Activated effector memory CD4-positive, alpha-beta T cell treated with anti-CD3 and anti-CD28 coated beads, Interleukin-2, amount 50 U/mL, for 16 hours (primary cell): ENCODE measurements at places on chromosomes 5 and 9.
A peak's percentile ranks its signal among the peaks of the same experiment; 100 is the strongest.

GRCh38 chr5:135632798-135633197 lies 54.0 kb upstream of the CXCL14 start:
- no peak for DNase-seq

DNA sequence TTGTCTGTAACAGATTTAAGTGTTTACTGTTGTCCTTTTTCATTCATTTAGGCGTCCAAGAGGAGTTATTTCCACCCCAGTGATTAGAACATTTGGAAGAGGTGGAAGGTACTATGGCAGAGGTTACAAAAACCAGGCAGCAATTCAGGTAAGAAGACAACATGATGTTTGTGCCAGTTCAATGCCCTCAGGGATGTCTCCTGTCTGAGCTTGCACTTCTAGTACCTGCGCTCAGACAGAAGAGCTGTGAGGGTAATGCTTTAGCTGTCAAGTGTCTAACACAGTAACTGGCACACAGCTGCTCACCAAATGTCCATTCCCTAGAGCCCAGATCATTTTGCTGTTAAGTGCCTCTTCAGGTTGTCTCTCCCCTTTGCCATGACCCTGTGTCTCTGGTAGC lies 14.2 kb upstream of the PHF2 start:
- no peak for DNase-seq

GRCh38 chr5:151005950-151006576 lies 14.3 kb upstream of the GPX3 start:
- no peak for DNase-seq

DNA sequence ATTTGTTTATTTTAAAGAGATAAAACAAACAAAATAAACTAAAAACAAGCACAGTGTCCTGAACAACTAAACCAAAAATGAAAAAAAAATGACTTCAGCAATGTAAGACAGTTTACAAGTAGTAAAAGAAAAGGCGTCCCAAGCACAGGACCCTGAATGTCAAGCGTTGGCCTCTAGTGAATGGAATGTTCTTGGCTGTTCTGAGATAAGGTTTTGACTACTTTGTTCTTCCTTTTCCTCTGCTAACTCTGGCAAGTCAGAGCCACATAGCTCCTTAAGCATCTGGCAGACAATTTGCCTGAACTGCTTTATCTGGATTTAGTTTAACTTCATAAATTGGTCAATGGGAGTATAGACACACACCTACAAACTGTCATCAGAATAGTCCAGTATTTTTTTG lies 655.2 kb downstream of the ANXA1 start:
- DNase-seq: no peak

- DNase-seq: no peak
These were observed 137.6 kb downstream of the DRD1 start for GRCh38 chr5:175306381-175306780.

DNA sequence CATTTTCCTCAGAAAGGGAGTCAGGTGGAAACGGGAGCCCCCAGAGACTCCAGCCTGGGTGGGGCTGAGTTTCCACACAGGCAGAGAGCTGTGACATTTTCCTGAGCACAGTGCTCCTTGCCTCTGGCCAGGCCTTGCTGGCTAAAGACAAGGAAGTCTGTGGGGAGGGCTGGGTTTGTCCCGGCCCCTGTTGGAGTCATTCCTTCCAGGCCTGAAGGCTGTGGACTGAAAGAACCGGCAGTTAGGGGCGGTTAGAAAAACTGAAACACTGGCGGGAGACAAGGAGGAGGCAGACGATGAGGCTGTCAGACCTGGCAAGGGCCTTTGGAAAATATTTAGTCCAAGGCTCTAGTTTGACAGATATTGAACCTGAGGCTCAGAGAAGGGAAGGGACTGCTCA lies 29.9 kb downstream of the COL15A1 start:
- no peak for DNase-seq

DNA sequence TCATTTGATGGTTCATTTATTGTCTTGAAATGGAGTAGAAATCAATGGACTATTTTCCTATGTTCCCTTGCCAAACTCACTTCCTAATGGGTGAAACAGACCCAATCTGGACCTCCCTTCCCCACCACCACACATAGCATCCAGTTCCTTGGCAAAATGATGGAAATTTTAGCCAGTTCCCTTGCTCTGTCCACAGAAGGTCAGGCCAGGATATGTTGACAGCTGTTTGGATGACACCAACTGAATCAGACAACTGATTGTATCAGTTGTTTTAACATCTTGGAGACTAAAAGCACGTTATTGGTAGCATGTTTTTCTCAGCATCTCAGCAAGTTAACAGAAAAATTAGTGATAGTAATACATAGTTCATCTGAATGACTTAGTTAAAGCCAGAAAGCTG lies 534.8 kb downstream of the PSAT1 start:
- no peak for DNase-seq

DNA sequence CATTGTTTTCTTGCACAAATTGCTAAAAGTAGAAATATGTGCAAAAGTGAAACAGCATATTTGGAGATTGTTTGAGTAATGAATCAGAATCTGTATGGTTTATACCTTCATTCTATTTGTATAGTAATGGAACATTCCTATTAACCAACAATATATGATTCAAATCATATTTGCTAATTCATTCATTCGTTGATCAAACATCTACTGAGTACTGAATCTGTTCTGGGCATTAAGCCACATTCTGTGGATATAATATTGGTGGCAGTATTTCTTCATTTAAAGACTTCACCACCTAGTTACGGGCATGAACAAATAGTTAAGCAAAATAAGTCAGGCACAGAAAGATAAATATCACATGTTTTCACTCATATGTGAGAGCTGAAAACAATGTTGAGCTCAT lies 385.7 kb downstream of the MTRR start:
- no peak for DNase-seq

- peak; percentile 74 for DNase-seq
These were observed 709 bp downstream of the UAP1L1 start for GRCh38 chr9:137077758-137078693.

- no peak for DNase-seq
These were observed 529 bp upstream of the NRARP start for GRCh38 chr9:137302449-137303150.

GRCh38 chr9:72538921-72539702 lies 17.7 kb downstream of the TMC1 start:
- no peak for DNase-seq

DNA sequence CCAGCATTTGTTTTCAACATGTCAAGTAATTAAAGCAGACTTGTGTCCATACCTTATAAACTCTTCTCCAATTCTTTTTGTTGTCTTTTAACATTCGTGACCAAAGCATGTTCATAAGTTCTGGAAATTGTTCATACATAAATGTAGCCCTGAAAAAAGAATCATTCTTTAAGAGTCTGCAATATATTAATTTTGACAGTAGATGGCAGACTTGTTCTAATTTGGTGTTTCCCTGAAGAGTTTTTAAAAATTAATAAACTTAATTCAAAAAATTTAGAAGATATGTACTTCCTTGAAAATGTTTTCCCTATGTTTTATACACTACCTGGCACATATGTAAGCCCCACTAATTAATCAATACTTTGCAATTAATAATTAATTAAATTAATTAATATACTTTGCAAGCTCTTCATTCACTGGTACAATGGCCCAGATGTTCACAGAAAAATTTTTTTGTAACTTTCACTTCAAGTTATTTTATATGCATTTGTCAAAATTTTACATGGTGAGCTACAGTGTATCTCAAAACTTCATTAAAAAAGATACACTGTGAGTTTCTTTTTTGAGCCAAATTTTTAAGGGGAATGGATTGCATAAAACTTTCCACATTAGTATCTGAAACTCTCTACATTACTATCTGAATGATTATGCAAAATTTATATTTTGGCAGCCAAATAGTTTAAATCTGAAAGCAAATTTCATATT lies 42.1 kb downstream of the CLINT1 start:
- DNase-seq: no peak

DNA sequence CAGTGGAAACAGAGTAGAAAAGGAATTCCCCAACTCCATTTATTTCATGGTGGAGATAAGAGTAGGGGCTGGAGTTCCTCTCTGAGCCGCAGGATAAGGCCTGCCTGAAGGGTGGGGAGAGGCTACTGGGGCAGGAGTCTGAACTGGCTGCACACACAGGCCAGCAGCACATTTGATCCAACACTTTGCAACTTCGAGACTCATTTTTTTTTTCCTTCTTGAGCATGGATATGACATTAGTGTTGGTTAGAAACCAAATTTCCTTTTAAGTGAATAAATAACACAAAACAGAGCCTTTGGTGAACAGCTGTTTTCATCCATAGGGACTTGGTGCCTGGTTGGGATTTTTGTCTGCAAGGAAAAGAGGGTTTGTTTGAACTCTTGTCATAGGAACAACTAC lies 76.6 kb downstream of the RALGPS1 start:
- DNase-seq: no peak

- DNase-seq: no peak
These were observed 5.2 kb upstream of the HDHD3 start for GRCh38 chr9:113381909-113382411.

DNA sequence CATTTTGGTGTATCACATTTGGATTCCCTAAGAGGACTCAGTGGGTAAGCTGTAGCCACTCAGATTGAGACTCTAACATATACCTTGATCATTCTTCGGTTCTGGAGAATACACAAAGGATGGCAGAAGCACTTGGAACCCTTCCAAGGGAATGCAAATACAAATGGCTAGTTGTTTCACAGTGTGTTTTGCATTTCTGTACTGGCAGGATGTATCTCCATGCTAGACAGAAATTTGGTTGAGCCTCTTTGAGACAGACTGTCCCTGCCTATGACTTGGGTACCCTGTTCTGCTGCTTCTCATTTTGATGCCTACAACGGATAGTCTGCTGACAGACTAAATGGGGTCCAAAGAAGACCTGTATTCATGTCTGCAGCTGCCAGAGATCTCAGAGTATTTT lies 273.5 kb downstream of the TMEM38B start:
- DNase-seq: no peak

DNA sequence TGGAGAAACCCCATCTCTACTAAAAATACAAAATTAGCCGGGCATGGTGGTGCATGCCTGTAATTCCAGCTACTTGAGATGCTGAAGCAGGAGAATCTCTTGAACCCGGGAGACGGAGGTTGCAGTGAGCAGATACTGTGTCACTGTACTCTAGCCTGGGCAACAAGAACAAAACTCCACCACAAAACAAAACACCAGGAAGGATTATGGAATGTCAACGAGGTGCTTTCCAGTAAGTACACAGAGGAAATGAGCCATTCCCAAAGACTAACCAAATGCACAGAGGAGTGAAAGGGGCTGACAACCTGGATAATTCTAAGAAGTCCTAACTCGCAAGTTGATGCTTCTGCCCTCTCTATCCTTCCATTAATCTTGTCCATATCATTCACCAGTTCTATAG lies 126.1 kb upstream of the RETREG1 start:
- DNase-seq: no peak

GRCh38 chr5:135214897-135215616 lies 181.0 kb upstream of the PITX1 start:
- DNase-seq: peak; percentile 5

GRCh38 chr9:107883496-107884124 lies 394.0 kb upstream of the KLF4 start:
- no peak for DNase-seq

DNA sequence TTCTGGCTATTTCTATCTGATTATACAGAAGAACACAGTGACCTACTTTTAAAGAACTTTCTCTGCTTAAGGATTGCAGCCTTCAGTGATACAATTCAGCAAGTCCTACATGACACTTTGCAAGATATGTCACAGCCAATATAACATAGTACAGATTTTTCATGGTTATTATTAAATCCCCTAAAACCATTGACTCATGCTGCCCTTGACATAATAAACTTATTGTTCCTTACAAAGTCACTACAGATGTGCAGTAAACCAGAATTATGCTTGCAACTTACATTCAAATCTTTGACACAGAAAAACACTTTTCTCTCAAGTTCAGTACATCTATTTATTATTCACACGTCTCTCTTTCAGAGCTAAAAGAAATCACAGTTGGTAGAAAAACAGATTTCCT lies 1136.3 kb upstream of the ACO1 start:
- DNase-seq: no peak

GRCh38 chr5:31193591-31194467 lies at the start of gene CDH6:
CDH6 (plus strand) TSS chr5:31193686; CDS start chr5:31267474, 73,788 bp downstream.
- no peak for DNase-seq
